ENCODE measurements at places on chromosomes 4 and X. TPM values are rescaled to one million over a fixed set of nuclear protein-coding genes. Genes with fewer than 3 reads are reported as not detected.

ZIC3 gene
- not detected for total RNA-seq

IDS gene
- total RNA-seq = 46.6 TPM

KLHL34 gene
- total RNA-seq = not detected

- DNase-seq = peak; percentile 23
Measured at GRCh38 chrX:154840856-154841255, 6.4 kb upstream of the SMIM9 start.
